ENCODE measurements at places on chromosomes 13 and 19.

DNA sequence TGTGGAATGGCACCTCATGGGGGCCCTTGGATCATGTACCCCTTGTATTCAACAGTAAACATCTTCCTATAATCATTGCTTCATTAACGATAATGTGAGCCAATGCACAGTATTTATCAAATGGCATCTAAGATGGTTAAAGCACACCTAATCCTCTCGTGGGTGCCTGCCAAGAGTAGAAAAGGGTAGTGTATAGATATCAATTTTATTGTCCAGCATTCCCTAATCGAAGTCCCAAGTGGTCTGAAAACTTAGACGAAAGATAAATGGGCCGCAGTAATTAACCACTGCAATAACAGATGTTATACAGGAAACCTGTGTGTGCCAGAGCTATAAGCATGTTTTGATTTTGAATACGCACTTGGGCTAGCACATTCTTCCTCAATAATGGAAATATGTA is 667 bp upstream of the MBNL2 start:
- DNase-seq, result no peak

DNA sequence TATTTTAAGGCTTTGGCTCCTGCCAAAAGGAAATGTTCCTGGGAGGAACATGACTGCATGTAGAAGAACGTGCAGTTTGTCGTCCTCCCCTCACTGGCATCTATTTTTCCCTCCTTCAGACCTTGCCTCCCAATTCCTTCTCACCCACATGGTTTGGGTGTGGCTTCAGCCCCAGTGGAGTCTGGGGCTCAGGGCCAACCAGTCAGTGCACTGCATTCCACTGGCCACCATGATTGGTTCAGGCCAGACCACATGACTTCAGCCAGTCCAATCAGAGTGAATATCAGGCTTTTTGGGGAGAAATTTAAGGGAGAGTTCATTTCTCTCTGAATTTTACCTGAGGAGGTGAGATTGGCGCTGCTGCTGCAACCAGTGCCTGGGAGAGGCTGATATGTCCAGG is 171.6 kb downstream of the ZIC5 start:
- no peak for DNase-seq

DNA sequence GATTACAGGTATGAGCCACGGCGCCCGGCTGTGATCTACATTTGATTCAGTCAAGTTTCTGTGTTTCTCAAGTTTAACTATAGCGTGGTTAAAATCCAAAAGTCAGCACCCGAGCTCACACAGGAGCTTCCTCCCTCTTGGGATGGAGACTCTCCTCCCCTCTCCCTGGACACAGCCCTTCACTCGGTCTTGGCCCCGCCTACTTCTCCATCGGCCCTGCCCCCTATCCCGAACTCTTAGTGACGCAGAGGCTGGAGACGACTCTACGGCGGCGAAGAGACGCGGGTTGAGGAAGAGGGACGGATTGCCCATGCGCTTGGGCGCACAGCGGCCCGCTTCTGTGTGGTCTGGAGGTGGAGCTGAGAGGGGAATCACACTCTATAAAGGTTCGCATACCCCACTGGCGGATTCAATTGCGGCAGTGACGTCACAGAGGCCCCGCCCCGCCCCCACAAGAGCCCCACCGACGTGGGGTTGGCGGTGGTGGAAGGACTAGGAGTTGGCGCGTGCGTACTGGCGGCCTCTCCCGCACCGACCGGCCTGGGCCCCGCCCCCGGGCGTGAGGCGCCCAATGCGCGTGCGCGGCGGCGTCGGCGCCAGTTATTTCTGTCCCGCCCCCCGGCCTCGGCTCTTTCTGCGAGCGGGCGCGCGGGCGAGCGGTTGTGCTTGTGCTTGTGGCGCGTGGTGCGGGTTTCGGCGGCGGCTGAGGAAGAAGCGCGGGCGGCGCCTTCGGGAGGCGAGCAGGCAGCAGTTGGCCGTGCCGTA is at the start of gene TRIM28:
TRIM28 (plus strand) TSS at position 239 of the 765 bp plus-strand sequence. CDS start 694 bp downstream, outside the sequence.
- DNase-seq, result peak; percentile 100

GRCh38 chr13:24168979-24169378 is 8.5 kb downstream of the SPATA13 start:
- DNase-seq, result no peak

- peak; percentile 96 for DNase-seq
Measured at GRCh38 chr19:52535771-52536447, 8.4 kb downstream of the ZNF808 start.

- DNase-seq, result no peak
Measured at GRCh38 chr13:114021464-114022308, 47.8 kb upstream of the C13orf46 start.

GRCh38 chr13:43877766-43878165 is 1.8 kb downstream of the CCDC122 start:
- no peak for DNase-seq

- no peak for DNase-seq
Measured at GRCh38 chr13:33487575-33488243, 202.2 kb upstream of the STARD13 start.

GRCh38 chr13:23992781-23993679 is 95.7 kb upstream of the C1QTNF9B start:
- no peak for DNase-seq

DNA sequence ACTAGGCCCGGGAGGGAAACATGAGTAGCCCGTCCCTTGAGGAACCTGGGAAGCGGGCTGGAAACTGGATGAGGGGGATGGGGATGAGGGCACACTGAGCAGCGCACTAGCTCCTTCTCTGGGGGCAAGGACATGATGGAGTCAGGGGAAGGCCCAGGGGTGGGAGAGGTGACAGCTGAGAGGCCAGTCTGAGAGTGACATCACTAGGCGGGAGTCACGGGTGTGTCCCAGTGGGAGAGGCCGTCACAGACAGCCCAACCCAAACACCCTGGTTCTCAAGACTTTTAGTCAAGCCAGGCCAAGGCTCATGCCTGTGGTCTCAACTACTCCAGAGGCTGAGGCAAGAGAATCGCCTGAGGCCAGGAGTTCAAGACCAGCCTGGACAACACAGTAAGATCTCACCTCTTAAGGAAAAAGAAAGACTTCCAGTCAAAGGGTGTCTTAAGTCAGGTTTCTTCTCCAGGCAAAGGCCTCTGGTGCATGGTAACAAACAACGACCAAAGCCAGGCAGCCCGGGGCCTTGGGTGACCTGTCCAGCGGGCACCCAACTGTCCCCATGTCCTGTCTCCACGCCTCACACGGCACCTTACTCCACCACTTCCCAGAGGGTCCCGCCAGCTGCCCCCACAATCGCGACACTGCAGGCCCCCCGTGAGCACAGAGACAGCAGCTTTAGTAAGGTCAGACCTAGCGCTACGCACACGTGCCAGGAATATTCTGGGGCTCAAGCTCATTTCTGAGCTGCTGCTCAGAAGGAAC is 25.5 kb upstream of the TIMM44 start:
- DNase-seq, result no peak

DNA sequence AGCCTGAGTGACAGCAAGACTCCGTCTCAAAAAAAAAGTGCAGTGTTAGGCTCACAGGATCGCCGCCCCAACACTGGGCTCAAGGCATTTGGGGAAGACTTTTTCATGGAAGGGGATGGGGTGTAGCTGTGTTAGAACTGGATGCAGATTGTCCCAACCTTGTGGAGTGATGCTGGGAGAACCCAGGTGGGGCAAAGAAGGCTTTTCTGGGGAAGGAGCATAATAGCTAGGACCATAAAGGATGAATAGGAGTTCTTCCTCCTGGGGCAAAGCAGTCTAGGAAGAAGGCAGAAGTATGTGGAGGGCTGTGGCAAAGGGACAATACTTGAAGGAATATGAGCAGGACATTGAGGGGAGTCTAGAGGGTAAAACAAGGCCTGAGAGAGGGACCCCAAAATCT is 11.2 kb downstream of the TLE6 start:
- no peak for DNase-seq

DNA sequence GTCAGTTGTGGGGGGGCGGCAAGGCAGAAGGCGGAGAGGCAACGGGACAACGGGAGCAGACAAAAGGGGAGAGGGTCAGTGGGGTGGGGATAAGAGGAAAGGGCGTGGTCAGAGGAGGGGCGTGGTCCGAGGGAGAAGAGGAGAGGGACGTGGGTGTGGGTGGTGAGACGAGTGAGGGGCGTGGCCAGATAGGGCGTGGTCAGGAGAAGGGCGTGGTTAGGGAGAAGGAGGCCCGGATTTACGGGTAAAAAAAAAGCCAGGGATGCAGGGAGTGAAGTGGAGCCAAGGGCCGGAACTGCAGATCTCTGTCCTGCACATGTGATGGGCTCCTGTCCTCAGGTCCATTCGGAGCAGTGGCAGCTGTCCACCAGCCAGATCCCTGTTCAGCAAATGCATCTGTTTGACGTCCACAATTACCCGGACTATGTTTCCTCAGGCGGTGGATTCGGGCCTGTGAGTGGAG is 21.5 kb downstream of the CPT1C start:
- DNase-seq, result no peak

- no peak for DNase-seq
Measured at GRCh38 chr13:93982179-93982918, 497.1 kb downstream of the DCT start.

- no peak for DNase-seq
Measured at GRCh38 chr13:64041296-64041695, 2625.6 kb upstream of the PCDH20 start.

- peak; percentile 55 for DNase-seq
Measured at GRCh38 chr13:99418103-99418842, 83.0 kb upstream of the TM9SF2 start.

- no peak for DNase-seq
Measured at GRCh38 chr13:37173214-37173613, 67.8 kb upstream of the CSNK1A1L start.

DNA sequence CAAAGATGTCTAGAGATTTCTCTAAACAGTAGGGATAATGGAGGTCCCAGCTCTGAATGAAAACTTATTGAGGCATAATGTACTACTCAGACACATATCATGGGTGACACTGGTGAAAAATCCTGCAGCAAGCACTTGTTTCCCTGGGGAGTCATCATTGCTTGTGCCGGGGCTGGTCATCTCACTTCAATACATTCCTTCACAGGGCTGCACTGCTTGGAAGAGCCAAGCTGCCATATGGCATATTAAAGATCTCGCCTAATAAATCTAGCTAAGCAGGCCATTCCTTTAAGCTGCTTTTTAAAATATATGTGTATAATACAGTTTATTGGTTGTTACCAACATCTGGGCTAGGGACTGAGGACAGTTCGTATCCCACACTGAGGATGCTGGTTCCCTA is 332.2 kb upstream of the GPC6 start:
- DNase-seq, result no peak
